ENCODE measurements at places on chromosomes 7 and 10.

- DNase-seq = no peak
These were observed 20.1 kb upstream of the CALU start for GRCh38 chr7:128718967-128719642.

GRCh38 chr7:116598861-116599260 lies 73.1 kb upstream of the MET start:
- no peak for DNase-seq

GRCh38 chr7:37833107-37833817 lies 15.1 kb upstream of the NME8 start:
- DNase-seq = peak; percentile 40

DNA sequence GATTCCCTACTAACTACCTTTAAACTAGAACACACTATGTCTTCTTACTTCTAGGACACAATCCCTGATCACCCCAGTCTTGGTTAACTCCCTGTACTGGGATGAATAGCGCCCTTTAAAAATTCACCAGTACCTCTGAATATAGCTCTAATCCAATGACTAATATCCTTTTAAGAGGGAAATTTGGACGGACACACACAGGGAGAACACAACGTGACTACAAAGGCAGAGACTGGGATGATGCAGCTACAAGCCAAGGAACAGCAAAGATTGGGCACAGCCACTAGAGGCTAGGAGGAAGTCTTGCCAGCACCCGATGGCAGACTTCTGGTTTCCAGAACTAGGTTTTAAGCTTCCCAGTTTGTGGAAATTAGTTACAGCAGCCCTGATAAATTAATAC lies 81.4 kb downstream of the MALSU1 start:
- no peak for DNase-seq

- DNase-seq = no peak
These were observed 353.1 kb downstream of the THSD7A start for GRCh38 chr7:11478882-11479281.

DNA sequence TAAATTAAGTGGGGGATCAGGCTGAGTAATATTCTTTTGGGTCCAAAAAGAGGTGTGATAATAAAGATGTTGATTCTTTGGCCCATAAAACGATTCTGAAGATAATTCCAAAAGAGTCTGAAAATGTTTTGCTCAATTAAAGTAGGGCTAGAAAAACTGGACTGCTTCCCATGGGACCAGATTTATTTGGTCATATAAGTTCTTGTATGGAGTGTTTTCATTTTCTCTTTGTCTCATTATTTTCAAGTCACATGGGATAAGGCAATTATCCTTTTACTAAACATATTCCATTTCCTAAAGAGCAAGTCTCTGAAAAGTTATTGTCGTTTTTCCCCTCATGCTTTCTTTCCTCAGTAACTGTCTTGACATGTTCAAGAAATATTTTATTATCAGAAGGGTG lies 41.5 kb downstream of the CDK6 start:
- DNase-seq = no peak

- no peak for DNase-seq
These were observed 43.9 kb downstream of the TNS3 start for GRCh38 chr7:47537716-47538675.

- no peak for DNase-seq
These were observed 48.4 kb upstream of the BTRC start for GRCh38 chr10:101305320-101306241.

DNA sequence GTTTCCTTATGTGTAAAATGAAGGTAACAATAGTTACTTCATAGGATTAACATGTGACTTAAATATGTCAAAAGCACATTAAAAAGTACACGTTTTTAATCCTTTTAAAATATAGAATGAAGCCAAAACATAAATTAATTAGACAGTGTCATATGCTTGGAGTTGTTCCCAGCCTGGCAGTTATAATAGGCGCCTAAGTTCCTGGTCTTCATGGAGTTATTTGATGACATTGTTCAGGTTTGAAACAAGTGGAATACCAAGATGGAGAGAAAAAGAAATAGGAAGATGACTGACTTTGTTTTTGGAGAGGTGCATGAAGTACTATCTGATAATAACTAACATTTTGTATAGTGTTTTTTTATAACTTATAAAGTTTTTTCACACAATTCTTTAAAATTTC lies 67.3 kb downstream of the ZNRF2 start:
- DNase-seq = no peak
